ENCODE measurements at places on chromosomes 2 and 18.

DNA sequence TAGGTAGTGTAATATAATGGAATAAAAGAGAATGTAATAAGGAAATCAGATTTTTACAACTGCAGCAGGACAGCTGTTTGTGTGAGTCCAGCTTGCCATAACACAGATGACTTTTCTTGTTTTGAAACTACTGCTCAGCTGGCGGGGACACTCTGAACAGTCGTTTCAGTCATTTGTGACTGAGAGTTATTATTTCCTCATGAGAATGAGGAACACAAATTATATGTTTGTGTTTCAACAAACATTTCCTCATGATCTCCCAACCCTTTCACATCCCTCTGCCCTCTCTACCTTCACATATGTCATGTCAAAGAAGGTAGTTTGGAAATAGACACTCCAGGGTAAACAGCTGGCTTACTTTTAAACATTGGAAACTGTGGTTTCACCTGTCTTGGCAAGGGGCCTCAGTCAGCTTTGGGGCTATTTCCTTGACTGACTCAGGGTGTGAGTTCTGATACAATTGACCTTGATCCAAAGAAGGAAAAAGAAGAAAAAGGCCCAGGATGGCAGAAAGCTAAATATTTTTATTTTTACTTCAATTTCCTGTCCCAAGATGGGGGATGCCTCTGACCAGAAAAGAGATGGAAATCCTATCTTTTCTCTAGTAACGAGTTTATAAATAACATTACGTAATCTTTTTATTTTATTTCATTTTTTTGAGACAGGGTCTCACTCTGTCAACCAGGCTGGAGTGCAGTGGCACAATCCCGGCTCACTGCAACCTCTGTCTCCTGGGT is 593 bp downstream of the SP140L start:
- DNase-seq: peak; percentile 37

DNA sequence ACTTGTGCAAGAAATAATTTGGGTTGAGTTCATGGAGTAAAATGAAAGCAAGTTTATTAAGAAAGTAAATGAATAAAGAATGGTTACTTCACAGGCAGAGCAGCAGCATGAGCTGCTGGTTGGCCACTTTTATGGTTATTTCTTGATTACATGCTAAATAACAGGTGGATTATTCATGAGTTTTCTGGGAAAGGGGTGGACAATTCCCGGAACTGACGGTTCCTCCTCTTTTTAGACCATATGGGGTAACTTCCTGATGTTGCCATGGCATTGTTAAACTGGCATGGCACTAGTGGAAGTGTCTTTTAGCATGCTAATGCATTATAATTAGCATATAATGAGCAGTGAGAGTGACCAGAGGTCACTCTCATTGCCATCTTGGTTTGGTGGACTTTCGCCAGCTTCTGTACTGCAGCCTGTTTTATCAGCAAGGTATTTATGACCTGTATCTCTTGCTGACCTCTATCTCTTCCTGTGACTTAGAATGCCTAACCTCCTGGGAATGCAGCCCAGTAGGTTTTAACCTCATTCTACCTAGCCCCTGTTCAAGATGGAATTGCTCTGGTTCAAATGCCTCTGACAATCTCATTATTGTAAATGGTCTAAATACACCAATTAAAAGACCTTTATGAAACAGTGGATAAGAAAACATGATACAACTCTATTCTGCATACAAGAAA is 114.1 kb upstream of the FIGN start:
- no peak for DNase-seq

- DNase-seq: no peak
Observed at GRCh38 chr2:225597911-225598310, 198.4 kb downstream of the NYAP2 start.

- no peak for DNase-seq
Observed at GRCh38 chr2:32965523-32966171, 18.9 kb downstream of the LTBP1 start.

DNA sequence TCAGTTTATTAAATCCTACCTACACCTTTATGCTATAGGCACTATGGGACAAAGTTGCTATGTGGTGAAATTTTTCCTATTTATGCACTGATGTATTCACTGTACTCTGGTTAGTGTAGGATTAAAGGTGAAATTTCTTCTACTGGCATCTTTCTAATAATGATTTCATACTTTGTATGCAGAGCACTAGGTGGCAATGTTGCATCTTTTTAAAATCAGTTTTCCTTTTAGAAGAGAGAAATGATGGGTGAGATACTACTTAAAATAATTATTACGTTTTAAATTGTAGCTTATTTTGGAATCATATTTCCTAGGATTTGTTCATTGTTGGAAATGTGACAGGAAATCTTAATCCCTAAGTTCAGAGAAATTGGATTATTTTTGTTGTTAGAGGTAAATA is 150.9 kb downstream of the CD8B2 start:
- no peak for DNase-seq

DNA sequence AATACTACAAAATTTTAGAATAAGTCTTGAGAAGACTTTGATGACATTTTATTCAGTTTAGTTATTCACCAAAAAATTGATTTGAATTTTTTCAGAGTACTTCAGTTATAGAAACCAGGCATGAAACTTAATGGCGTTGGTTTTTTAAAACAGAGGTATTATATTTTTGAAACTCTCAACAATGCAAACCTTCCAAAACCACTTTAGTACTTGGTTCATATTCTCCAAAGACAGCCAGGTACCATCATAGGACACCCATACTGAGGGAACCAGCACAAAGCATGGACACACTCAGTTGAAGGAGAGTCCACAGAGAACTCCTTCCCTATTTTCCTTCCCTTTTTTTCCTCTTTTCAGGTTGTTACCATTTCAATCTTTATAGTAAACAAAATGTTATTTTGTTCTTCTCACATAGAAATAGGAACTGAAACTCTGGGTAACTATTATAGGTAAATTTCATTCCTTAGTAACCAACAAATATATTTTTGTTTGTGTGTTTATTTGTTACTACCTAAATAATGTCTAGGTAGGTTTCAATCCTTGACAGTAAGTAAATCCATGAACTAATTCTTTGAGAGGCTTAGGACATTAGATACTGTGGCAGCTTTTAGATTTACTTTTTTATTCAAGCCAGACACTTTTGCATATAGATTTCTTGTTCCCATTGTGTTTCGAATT is 95.8 kb downstream of the TMEFF2 start:
- no peak for DNase-seq

- no peak for DNase-seq
Observed at GRCh38 chr2:107028661-107029060, 142.7 kb upstream of the ST6GAL2 start.

DNA sequence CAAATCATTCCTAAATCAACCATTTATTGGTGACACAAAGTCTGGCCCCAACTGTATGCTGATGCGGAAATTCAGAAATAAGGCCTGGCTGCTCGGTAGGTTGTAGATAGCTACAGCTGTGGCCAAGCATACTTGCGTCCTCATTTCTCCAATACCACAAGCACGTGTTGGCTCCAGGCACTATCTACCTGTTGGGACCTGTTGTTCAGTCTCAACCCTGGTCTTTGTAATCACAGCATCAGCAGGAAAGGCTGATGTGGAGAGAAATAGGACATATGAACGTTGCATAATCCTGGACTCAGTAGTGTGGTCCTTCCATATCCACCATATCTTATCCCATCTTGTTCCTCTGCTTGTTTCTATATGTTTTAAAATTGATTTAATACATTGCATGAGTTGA is 212.6 kb downstream of the PMAIP1 start:
- no peak for DNase-seq

Data from NCI-H1417 treated with DMSO at 0.1 percent for 48 hours (cell line).